LHCN-M2 (cell line): ENCODE measurements at places on chromosomes 7 and 10. TPM values are rescaled to one million over a fixed set of nuclear protein-coding genes. Genes with fewer than 3 reads are reported as not detected.

GRCh38 chr7:39674406-39674805 lies 51.0 kb downstream of the RALA start:
- DNase-seq, result no peak

DNA sequence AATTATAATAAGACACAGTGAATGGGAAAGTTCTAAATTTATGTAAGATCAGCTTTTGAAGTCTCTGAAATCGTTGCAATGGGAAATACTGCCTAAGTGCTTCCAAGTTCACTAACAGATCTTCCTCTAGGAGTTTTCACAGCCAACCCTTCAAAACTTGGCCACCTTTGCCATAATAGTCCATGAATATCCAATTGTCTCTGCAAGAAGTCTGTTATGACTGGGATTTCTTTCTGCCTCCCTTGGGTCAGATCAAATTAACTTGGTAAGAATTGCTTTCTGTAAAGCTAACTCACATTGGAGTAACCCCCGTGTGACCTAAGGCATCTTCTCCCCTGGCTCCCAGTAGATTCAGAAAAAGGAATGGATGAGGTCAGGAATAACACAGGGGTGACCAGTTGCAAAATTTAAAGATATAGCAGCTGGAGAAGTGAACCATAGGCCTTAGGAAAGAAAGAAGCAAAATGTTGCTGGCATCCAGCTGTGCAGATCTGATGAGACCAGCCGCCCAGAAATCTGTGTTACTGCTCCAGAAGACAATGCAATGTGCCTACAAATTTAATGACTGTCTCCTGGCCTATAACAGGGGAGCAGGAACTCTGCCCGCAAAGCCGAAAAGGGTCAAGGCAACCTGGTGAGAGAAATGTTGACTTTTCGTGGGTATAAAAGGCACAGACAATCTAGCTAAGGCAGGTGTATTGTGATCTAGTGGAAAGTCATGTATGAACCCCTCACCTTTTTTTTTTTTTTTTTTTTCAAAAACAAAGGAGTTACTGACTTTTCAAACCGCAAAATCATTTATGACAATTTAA lies 7.5 kb upstream of the OPTN start:
- no peak for DNase-seq

DNA sequence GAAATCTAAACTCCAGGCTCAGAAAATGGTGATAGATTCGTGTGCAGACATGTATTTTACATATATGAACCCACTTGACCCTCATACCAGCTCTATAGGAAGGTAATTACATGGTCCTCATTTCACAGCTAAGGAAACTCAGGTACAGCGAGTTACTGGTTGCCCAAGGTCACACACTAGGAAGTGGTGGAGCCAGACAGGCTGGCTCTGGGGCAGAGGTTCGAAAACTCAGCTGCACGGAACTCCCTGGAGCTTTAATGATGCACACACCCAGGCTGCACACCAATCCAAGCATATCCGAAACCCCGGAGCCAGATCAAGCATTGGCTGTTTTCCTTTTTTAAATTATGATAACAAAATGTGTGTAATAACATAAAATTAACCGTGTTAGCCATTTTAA lies 172.4 kb downstream of the COBL start:
- DNase-seq, result no peak

GRCh38 chr7:66150471-66150870 lies 35.8 kb downstream of the CRCP start:
- peak; percentile 67 for DNase-seq

- DNase-seq, result no peak
Measured at GRCh38 chr10:129568583-129569344, 101.7 kb downstream of the MGMT start.

DNA sequence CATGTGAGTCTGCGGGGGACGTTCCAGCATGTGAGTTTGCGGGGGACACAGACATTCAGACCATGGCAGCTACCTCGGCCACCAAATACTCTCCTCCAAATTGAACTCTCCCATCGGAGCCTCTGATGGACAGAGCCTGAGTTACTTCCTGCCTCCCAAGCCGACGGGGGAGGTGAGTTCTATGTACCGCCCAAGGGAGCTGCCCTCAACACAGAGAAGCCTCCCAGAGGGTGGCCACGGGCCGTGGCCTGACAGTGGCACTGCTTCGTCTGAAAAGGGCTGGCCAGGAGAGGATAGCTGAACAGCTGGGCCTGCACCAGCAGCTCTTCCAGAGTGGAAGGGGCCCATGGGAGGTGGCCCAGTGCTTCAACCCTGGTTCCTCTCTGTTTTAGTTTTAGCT lies 274.5 kb upstream of the PPP2R2D start:
- DNase-seq, result no peak

- DNase-seq, result peak; percentile 90
Measured at GRCh38 chr10:89391907-89392756, at the start of gene IFIT1. IFIT1 (plus strand) TSS chr10:89392623; CDS start chr10:89392713, 90 bp downstream.

DNA sequence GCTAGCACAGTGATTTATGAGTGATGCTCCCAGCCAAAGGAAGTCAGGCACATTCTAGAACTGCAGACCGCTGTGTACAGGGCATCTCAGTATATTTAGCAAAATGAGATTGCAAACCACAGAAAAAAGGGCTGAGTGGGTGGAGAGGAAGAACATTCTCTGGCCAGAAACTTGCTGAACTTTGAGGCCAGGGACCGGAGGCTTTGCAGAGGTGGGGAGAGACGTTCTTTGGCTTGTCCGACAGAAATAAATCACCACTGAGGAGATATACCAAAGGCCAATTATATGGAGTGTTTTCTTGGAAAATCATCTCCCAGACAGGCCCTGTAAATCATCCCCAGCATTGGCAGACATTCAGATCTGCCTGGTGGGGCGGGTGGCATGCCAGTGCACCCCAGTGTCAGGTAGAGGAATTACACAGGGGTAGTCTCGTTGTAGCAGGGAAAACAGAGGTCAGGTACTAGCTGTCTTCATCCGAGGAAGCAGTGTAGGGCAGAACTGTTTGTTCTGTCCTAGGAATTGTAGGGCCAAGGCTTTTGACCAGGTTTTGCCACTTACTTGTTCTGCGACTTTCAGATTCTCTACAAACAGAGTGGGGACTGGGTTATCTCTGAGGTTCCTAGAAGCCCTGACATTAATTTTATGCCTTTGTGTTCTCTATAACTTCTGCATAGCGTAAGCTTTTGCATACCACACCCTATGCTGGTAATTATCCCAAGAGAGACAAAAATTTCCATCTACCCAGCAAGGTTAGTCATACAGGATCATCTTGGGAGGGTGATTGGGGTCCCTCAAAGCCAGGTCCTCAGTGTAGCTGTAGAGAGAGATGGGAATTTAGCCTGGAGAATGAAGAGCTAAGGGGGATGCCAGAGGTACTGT lies 655.6 kb downstream of the LRMDA start:
- DNase-seq, result peak; percentile 97

GRCh38 chr7:95508780-95509179 lies 23.0 kb downstream of the ASB4 start:
- DNase-seq, result no peak

DNA sequence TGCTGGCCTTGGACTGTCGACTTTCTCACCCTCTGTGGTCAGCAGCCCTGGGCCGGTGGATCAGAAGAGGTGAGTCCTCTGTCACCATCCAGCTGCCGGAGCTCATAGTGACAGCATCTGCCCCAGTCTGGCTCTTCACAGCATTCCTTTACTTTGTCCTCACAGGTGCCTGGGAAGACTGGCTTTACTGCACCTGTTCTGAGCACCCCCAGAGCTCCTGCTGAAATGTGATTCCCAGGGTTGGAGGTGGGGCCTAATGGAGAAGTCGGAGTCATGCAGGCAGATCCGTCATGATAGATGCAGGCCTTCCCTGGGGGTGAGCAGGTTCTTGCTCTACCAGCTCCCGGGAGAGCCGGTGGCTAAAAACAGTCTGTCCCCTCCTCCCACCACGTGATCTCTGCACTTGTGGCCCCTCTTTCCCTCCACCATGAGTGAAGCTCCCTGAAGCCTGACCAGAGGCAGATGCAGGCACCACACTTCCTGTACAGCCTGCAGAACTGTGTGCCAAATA lies 171.5 kb downstream of the ZMYND11 start:
- DNase-seq, result no peak

- peak; percentile 97 for DNase-seq
Measured at GRCh38 chr7:40194745-40195144, 59.9 kb downstream of the SUGCT start.

DNA sequence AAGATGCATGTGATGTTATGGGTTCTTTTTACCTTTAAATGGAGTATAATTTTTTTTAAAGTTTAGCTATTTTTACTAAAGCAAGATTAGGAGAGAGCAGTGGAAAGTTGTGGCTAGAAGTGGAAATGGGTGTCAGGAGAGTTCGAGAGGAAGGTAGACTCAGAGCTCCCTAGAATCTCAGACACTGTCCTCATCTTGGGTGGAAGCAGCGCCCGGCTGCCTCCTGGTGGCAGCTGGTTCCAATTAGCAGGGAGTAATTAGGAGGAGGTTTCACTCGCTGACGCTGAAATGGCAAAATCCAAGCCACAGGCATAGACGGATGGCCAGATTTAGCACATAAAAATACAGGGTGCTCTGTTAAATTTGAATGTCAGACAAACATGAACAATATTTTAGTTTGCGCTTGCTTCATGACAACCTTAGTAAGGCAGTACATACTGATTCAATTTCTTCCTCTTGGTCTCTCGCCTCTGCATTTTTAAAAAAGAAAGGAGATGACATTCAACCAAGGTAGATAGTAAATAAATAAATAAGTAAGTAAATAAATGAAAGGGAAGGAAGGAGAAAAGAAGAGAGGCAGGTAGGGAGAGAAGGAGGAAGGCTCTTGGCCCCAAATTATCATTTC lies 58.5 kb downstream of the LGI1 start:
- peak; percentile 47 for DNase-seq

The GPR26 gene
- not detected in 2 replicates for total RNA-seq

The HOXA7 gene
- total RNA-seq, result 4.5 and 8.3 TPM in 2 replicates

The ABCC2 gene
- total RNA-seq, result 0.34 and 0.58 TPM in 2 replicates

The FEZF1 gene
- total RNA-seq, result 0.06 TPM in 1 of 2 replicates, not detected in the other

The TNPO3 gene
- 70.7 and 71.1 TPM in 2 replicates for total RNA-seq

The PRRT4 gene
- 0.80 TPM in 1 of 2 replicates, not detected in the other for total RNA-seq

The GPER1 gene
- 0.32 and 0.63 TPM in 2 replicates for total RNA-seq

The CSTF2T gene
- 24.0 and 24.9 TPM in 2 replicates for total RNA-seq
